ENCODE measurements at places on chromosomes 7 and 10.

GRCh38 chr10:88253128-88253527, 330.0 kb downstream of the RNLS start:
- DNase-seq: no peak

DNA sequence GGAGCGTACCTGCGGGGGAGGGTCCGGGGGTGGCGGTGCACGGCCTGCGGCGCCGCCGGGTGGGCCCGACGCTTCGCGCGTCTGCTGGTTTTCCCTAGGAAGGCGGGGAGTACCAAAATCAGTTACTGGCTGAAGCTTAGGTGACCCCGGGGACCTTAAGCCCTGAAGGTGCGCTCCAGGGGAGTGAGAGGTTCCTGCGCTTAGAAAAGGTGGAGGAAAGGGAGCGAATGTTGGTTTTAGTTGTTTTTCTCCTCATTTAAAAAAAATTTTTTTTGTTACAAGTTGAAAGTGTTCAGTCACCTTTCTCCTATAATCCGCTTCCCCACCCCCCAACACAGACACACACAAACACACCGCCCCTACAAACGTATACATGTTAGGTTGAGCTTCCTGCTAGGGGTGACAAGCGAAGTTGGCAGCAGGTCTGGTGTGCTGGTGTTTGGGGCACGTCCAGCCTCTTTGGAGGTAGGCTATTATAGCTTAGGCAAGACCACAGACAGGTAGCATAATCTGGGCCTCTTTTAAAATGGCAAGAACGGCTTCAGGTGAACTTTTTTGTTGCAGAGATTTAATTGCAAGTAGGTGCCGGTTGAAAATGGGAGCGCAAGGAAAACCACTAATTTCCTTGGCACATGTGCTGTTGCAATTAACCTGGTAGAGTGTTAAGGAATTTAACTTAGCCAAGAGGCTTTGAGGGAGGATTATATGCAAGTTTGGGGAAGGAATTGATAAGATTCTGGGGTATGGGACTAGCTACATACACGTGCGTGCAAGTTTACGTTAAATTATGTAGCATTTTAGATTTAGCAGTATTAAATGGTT, 945 bp downstream of the ADD3 start:
- peak; percentile 31 for DNase-seq

GRCh38 chr10:11116361-11116760, 98.7 kb downstream of the CELF2 start:
- no peak for DNase-seq

DNA sequence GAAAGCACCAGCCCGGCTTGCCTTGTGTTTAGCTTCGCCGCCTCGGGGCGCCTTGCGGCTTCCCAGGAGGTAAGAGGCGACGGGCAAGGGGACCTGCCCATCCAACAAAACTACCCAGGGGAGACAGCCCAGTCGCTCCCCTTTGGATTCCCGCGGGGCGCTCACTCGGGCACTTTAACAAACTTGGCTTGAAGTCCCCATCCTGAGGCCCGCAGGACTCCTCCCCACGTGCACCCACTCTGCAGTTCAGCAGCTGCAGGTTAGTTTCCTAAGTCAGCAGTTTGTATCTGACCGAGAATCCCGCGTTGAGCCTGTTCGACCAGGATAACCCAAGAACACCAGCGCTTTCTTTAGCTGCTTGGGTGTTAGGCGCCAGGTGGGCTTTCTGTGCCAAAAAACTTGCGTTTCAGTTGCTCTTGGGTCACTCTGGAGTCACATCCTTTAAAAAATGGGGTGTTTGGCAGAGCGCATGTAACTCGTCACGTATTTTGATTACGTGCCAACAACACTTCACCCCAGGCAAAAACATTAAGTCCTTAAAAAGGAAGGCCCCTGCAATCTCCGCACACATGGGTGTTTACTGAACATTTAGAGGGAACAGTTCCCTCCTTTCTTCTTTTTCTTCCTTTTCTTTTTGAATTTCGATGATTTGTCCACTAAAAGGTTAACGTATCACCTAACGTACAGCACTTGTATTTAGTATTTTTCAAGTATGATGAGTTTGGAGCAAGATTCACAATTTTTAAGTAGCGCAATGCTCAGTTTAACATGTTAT, 876 bp downstream of the DNAH11 start:
- no peak for DNase-seq

DNA sequence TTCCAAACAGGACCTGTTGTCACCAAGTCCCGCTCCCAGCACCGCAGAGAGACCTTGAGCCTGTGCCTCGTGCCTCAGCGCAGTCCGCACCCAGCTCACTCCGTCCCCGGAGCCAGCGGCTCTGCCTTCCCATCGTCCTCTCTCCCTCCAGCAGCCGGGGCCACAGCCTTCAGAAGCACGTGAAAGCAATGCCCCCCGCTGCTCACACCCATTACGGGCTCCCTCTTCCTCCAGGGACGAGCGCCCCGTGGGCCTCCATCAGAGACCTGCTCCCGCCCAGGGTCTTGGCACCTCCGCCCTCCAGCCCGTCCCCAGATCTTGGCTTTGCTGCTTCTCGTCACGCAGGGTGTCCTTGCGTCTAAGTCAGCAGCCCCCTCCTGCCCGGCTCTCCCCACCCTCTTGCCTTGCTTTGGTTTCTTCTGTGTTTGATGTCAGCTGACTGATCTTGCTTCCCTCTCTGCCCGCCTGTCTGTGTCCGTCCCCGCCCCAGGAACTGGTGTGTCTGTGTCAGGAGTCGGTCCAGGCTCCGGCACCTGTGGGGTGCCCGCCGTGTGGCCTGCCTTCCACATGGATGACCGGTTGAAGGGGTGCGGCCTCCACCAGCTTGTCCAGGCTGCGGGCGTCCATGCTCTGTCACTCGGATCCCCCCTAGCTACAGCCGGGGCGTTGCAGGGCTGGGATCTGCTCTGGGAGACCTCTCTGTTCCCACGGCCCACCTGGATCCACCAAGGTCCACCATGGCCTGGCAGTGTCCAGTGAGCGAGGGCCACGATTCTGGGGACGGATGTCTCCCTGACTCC, 61.9 kb downstream of the FOXL3 start:
- no peak for DNase-seq

DNA sequence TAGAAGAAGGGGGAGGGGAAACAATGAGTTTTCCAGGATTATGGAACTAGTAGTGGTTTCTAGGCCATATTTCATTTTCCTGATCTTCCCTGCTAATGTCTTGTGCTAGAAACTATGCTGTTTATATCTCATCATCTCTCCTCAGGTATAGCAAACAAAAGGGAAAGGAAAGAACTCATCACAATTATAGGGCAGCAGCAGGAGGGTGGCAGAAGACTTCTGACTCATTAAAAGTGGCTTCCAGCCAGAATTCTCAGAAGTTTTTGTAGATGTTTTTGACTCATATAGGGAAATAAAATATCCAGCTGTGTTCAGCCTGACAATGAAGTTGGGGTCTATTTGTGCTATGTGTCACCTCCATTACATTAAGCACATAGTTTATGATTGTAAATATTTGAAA, 6.5 kb downstream of the AHR start:
- no peak for DNase-seq

- no peak for DNase-seq
These were observed 12.5 kb downstream of the LYZL2 start for GRCh38 chr10:30617070-30617469.

DNA sequence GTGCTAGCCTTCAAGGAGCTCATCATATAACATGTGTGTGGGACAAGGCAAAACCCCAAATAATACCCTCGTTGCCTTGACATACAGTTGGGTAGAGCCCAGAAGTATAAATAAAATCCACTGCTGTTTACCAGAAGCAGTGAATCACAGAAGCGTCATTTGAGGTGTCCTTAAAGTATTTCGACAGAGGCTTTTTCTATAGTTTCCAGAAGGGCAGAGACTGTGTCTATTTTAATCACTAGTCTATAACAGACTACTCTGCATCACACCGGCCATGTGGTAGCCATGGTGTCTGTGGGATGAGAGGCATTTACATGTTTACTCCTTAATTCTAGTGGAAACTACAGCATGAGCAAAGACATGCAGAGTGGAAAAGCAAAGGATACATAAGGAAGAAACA, 131.3 kb downstream of the CTTNBP2 start:
- DNase-seq: no peak

- DNase-seq: no peak
These were observed 2.3 kb downstream of the GSDME start for GRCh38 chr7:24754906-24755506.

GRCh38 chr10:117271427-117271826, 30.5 kb downstream of the SLC18A2 start:
- no peak for DNase-seq

GRCh38 chr10:122221958-122222357, 49.1 kb upstream of the BTBD16 start:
- no peak for DNase-seq

- no peak for DNase-seq
These were observed 65.8 kb downstream of the PIP4K2A start for GRCh38 chr10:22648547-22648961.

DNA sequence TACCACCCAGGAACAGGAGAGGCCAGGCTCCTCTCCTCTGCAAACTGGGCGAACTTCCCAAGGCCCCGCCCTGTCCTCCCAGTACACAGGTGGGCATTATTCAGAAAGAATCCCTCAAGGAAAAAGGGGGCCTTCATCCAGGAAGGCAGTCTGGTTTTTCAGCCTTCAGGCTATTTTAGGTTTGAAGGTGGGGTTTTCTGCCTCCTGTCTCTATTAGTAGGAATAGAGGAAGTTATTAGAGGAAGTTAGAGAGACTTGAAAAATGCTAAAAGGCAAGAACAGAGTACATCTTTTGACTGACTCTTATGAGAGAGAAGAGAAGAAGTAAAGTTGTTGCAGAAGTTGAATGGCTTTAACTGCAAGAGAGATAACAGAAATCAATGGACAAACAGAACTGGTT, 250.9 kb upstream of the SORCS1 start:
- no peak for DNase-seq

DNA sequence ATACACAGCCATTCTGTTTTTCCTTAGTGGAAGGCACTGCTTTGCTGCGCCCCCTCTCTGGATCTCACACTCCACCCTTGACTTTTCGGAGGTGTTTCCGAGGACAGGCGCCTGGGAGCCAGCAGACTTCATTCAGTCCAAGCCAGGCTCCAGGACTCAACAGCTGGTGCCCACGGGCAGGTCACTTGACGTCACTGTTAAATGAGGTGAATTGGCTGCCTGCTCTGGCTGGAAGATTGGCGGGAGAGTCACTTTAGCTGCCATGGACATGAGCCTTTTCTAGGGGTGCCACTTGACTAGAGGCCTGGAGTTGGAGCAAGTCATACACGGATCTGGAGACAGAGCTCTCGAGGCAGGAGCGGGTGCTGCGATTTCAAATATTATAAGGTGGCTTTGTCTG, 3.2 kb downstream of the HTRA1 start:
- no peak for DNase-seq

DNA sequence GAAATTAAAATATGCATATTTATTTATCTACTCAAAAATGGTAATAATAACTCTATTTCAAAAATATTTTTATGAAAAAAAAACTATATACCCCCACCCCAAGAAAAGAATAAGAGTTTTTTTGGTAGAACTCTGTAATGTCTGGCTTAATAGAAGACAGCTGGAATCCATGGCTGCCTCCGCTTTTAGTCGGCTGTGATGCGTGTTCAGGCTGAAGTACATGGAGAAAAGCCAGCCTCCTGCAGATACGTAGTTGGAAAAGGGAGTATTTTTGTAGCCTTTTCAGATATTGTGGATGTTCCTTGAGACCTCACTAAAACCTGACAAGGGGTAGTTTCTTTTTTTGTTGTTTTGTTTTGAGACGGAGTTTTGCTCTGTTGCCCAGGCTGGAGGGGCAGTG, 10.0 kb downstream of the FOXK1 start:
- DNase-seq: no peak

DNA sequence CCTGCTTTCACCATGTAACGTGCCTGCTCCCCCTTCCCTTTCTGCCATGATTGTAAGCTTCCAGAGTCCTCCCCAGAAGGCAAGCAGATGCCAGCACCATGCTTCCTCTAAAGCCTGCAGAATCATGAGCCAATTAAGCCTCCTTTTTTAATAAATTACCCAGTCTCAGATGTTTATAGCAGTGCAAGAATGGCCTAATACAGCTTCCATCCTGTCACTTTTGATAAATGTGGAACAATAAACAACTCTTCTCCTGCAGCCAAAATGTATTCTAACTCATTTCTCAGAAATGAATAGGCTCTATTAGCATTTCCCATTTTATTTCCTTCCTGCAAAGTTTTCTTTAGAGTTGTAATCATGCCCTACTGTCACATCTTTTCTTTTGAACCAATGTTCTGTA, 43.4 kb downstream of the C7orf25 start:
- DNase-seq: no peak

- DNase-seq: no peak
These were observed 22.0 kb downstream of the ZSCAN25 start for GRCh38 chr7:99638731-99639130.

- DNase-seq: no peak
These were observed 21.4 kb downstream of the DNAJB12 start for GRCh38 chr10:72333112-72334015.
